ENCODE measurements at places on chromosomes 12 and 14.

DNA sequence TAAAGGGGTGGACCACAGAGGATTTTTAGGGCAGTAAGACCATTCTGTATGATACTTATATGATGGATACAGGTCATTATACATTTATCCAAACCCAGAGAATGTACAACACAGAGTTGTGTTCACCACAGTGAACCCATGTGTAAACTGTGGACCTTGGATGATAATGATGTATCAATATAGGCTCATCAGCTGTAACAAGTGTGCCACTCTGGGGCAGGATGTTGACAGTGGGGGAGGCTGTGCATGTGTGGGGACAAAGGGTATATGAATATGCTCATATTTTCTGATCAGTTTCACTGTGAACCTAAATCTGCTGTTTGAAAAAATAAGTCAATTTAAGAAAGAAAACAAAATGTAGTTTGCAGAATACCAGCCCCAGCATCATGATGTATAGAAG lies 14.2 kb upstream of the OS9 start:
- DNase-seq, result no peak

GRCh38 chr14:101595887-101596721 lies 34.8 kb downstream of the DIO3 start:
- peak; percentile 10 for DNase-seq

DNA sequence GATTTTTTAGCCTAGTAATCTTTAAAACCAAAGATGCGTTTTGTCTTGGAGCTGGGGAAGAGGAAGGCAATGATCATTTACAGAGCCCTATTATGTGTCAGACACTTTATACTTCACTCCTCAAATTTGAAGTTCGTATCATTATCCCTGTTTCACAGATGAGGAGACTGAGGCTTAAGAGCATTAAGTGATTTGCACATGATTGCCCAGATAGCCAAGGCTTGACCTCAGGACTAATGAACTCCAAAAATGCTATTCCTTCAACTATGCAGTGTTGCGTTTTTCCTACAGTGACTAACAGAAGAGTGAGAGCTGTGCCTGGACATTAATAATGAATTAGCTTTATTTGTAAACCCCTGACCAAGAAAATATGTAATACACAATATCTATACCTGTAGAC lies 136.8 kb upstream of the EEA1 start:
- no peak for DNase-seq

GRCh38 chr12:114744691-114745090 lies 60.7 kb upstream of the TBX3 start:
- DNase-seq, result no peak

DNA sequence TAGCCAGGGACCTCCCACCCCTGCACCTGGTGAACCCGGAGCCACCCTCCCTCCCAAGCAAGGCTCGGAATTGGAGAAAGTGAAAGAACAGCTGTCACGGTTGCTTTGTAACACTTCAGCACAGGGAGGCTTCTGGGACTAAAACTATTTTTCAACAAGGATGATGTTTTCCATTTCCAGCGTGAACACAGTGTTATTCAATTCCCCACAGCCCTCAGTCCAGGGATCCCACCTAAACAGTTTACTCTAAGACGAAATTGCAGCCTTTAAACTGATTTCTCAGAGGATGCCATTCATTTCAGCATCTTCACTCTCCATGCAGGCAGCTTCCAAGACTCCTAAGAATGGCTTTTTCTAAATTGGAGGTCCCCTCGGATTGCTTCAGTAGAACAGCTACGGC lies 229.2 kb downstream of the SLC15A4 start:
- no peak for DNase-seq

DNA sequence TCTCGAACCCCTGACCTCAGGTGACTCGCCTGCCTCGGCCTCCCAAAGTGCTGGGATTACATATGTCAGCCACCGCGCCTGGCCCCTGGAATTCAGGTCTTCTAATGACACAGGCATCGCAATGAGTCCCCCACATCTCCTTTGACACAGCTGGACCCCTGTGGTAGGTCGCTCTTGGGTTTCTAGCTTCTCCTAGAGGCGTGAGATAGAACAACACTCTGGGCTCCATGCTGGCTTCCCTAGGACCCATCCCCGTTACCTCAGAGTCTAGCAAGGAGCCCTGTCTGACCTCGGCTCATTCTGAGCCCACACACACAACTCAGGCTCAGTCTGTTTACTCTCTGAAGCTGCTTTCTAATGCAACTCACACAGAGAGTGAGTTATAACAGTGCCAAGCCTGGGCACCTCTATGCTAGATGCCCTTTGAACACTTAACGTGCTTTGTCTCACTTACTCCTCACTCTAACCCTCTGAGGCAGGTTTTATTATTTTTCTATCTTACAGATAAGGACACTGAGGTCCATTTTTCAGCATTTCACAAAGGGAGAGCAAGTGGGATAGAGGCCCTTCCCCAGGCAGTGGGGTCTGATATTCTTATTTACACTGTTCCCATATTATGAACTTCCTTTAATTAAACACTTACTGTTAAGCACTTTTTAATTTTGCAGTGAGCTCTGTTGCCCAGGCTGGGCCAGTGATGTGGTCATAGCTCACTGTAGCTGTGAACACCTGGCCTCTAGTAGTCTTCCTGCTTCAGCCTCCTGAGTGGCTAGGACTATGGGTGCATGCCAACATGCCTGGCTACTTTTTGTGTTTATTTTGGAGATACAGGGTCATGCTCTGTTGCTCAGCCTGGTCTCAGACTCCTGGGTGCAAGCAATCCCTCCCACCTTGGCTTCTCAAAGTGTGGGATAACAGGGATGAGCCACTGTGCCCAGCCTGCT lies 40.6 kb upstream of the RBM19 start:
- no peak for DNase-seq

GRCh38 chr12:60266381-60266852 lies 670.6 kb downstream of the SLC16A7 start:
- DNase-seq, result no peak

DNA sequence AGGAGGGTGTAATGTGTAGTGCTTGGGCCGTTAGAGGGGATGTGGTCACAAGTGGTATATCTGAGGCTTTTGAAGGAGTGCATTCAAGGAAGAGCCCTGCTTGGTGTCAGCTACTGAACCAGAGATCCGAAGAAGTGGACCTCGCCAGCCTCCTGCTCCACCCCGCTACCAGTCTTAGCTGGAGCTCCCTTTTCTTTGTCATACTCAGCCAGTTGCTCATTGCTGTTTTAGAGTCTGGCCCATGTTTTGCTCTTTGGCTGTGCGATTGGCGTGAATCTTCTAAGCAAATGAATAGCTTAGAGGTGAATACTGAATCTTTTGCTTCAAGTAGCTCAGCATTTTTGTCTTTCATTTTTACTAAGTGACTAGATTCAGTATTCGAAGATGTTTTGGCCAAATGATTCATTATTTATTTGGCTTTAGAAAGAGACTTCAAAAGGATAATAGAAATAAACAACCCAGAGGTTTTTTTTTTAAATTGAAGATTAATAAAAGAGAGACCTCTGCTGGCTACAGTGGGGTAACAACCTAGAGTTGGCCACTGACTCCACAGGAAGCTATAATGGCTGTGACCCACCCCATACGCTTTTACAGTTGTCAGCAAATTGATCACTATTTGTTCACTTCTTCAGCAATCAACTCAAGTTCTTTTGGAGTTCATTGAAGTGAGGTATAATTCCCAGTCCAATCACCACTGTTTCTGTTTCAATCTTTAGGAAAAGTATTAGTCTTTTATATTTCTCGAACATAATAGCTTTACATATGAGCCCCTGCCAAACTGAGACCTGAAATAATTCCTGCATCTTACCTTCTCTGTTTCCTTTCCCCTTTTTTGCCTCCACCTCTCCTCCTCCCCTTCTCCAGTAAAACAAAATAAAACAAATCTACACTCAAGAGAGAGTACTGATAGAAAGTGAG lies 19.9 kb downstream of the CDKN1B start:
- DNase-seq, result no peak
